Testis (tissue), 5 donors: ENCODE measurements at places on chromosomes 1 and 21.

DNA sequence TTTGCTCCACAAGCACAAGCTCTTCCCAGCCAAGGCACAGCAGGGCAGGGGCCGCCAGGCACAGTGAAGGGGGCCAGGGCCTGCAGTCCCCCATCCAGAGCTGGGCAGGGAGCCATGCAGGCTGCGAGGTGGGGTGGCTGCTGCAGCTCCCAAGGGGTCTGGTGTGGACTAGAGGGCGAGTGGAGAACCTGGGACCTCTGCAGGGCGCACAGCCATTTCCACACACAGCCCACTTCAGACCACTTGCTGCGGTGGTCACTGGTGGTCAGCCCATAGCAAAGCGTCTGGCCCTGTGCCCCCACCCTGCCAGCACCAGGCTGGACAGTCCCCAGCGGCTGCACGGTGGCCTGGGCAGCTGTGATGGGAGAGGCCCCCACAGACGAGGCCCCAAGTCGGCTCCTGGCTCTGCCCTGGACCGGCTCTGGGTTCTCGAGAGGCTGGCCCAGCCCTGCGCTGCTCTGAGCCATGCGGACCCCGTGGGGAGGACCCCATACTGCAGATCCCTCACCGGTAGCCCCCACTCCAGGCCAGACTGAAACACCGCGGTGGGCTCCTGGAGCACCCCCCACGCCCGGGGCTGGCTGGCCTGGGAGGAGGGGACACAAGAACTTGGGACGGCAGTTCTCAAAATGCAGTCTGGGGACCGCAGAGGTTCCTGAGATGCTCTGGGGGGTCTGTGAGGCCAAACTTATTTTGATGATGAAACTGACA is 47.1 kb upstream of the COL6A2 start:
- no peak for DNase-seq

DNA sequence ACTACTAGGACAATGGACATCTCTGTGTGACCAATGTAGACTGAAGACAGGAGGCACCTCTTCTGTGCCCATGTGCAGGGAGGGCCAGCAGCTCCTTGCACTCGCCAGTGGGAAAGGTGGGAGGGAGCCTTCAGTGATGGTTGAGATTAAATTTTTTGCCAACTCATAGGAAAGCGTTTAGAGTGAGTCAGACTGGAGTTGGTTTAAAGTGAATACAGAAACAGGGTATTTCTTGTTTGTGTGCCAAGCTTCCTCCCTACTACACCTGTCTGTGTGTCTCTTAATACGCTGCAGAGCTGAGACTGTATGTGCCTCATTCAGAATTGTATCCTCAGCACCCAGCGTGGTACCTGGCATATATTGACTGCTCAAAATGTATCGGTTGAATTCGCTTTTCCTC is 13.5 kb upstream of the COL16A1 start:
- no peak for DNase-seq

- DNase-seq, result no peak
Observed at GRCh38 chr1:153233448-153233847, 16.1 kb downstream of the PRR9 start.

- DNase-seq, result no peak
Observed at GRCh38 chr1:1907098-1907736, 7.8 kb upstream of the CALML6 start.

DNA sequence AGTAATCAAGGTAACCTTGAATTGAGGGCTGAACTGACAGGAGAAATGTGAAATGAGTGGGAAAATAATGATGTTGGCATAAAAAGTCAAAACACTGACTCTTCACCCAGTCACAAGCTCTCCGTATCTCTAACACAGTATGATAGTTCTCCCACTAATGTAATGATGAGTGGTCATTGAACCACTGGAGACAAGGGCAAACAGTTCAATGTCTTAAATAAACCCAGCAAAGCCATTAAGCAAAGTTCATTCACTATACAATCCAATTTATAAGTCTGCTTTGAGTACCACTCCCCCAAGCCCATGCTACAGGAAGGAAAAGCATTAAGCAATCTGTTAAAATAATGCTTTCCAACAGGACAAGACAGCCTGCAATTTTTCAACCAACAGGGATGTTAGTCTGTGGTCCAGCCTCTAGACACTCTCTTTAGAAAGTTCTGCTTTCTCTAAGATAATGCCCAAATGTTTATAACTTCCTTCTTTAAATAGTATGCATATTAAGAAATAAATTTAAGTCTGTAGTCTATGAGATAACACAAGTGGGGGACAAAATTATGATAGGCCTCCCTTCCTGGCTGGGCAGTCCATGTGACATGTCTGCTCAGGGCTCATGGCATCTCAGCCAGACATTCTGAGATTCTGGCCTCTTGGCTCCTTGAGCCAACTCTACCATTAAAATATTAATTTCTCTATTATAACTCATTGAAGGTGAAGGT is 25.5 kb upstream of the DDAH1 start:
- no peak for DNase-seq

DNA sequence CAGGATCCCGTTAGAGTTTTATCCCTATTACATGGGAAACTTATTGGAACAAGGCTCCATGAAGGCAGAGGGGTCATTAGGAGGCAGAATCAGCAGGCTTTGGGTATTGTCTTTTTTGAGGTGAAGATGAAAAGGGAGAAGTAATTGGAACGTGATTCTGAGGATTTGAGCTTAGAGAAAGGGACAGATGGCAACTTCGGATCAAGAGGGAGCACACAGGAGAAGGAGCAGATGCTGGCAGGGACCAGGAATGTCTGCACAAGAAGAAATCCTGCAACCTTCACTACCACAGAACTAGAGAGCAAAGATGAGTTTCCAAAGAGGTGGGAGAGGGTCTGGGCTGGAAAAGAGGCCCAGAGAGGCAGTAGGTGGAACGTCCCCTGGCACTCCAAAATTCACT is 202.8 kb downstream of the RRAGC start:
- no peak for DNase-seq

- DNase-seq, result no peak
Observed at GRCh38 chr1:41936107-41936506, 17.4 kb upstream of the HIVEP3 start.
